ENCODE measurements at places on chromosomes 7 and 10.
A peak's percentile ranks its signal among the peaks of the same experiment; 100 is the strongest.

DNA sequence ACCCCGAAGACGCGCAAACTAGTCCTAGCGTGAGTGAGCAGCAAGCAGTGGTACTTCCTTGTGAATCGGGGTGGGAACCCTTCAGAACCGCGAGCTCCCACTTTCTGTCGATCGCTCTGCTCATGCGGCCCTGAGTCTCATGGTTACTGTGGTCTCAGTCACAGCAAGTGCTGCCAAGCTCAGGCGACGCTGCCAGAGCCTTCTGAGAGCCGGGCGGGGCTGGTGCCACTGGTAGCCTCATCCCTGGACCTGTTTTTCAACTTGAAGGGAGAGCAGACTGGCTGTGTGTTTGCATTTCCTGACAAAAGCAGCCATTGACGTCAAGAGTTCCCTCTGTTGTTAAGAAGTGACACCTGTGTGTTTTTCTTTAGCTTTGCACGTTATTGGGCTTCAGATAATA, 32.9 kb upstream of the BHLHA15 start:
- peak; percentile 88 for DNase-seq

DNA sequence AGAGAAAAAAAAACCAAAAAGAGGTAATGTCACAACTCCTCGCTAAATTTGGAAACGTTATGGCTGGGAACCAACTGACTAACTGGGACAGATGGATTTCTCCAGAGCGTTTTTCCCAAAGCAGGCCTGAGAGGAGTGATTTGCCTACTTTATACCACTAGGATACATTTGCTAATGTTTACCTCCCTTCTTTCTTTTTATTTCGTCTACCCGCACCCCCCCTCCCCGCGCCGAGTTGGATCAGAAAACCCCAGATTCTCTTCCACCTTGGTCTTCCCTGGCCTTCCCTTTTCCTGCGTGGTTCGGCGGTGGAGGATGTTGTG, 7.2 kb downstream of the CPA2 start:
- no peak for DNase-seq

- no peak for DNase-seq
These were observed 17.9 kb upstream of the MNX1 start for GRCh38 chr7:157028199-157028903.

GRCh38 chr10:7563368-7563767, 103.4 kb downstream of the ITIH5 start:
- no peak for DNase-seq

- no peak for DNase-seq
These were observed 246.5 kb upstream of the AOAH start for GRCh38 chr7:36970551-36971514.

DNA sequence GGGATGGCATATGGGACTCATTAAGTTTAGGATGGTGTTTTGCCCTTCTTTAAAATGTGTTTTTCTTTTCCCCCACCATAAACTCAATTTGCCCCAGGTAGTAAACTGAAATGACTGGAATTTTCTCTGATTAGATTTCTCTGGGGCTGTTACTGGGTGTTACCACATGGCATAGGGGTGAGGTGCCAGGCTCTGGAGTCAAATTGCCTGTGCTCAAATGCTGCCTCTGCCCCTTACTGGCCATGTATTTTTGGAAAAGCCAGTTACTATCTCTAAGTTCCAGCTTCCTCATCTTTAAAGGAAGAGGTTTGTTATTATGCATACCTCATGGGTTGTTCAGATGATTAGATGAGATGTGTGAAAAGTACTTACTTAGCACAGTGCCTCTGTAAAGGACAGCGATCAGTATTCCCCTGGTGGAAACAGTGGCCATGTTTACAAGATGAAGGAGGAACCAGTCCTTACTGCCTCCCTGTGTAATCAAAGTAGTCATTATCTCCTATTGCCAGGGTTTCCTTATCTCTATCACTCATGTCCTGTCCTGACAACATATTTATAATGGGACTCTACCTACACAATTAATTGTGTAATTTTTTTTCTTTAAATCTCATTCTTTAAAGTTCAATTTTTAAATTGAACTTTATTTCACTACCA, 352.0 kb downstream of the KCNMA1 start:
- no peak for DNase-seq

GRCh38 chr10:46546591-46547540, 9.6 kb downstream of the GPRIN2 start:
- no peak for DNase-seq

DNA sequence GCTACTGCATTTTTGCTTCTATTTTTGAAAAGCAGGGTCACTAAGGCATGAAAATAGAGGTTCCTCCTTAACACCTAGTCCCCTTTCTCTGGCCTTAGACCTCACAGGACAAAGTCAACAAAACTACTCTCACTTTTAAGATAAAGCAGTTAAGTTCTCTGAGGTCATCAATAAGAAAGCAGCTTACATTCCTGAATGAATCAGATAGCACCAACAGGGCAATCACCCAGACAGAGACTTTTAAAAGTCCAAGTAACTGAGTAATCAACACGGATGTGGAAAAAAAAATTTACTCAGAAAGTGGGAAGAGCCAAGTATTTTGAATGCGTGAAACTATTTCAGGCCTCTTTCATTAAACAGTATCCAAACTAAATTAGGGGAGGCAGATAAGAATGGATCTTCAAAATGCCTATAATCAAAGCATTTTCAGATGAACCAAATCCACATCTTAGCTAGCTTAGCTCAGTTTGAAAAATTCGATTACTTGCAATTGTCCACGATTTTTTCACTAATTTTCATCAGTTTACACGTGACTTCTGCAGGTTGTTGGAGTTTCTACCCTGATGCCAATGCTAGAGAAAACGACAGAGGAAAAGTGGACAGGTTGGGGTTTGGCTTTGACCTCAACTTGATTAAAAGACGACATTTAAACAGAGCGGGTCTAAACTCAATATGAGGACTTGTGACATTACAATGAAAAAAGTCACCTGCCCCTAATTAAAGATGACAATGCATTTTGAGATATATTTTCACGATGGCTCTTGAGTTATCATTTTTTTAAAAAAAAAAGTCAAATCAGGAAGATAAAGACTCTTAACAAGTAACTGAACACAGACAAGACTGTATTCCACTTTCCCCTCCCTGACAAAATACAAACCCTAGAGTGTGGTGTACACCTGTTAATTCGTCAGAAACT, 1.6 kb downstream of the BEND7 start:
- DNase-seq: no peak

DNA sequence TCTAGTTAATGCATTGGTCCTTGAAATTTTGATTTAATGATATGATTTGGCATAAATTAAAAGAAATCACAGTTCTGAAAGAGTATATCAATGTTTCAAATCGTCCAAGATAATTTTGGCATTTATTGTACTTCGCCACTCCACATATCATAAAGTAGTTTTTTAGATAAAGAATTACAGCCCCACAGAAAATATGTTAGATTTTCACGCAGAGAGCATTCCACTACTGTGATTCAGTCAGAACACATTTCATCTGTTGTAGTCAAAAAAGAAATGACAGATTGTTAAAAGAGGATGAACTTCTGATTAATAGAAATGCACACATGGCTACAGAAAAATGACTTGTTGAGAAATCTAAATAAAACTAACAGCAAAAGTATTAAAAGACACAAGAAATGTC, 1063.5 kb upstream of the LRRN3 start:
- DNase-seq: no peak

- no peak for DNase-seq
These were observed 211.2 kb downstream of the CACNB2 start for GRCh38 chr10:18351421-18351820.

GRCh38 chr10:57890691-57891090, 377.0 kb downstream of the IPMK start:
- no peak for DNase-seq

DNA sequence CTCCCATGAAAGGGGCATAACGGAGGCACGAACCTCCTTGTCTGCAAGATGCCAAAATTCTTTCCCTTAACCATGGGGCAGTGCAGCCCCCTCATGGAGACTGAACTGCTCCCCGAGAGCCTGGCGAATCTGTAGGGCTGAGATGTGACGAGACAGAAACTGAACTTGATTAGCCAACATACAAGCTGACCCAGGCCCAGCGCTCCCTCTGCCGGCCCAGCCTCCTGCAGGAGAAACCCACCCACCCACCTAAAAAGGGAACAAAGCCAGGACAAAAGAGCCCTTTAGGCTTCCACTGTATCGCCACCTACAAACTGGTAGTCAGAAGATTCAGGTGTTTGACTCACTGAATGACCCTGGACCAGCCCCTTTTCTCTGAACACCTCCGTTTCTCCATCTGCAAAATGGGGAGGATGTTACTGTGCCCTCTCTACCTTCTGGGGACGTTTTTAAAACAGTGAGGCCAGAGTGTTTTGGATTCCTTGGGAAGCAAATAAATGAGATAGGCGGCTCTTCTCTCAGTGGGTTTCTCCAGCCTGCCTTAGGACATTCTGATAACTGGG, 58.4 kb downstream of the C10orf105 start:
- no peak for DNase-seq

GRCh38 chr7:64581926-64582894, 19.3 kb upstream of the ZNF680 start:
- no peak for DNase-seq

DNA sequence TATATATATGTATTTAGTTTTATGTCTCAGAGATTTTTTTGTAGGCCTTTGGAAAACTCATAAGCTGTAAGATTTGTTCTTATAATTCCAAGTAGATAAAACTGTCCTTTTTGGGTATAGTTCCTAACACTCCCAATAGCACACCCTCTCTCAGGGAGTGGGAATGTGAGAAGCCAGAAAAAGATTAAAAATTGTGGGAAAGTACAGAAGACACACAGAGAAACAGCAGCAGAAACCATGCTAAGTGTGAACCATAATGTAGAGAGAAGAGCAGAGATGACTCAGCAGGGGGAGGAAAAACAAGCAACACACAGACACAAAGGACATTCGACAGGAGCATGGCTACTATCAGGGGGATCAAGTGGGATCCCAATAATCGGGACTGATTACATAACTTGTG, 401.6 kb downstream of the MAGI2 start:
- DNase-seq: no peak

DNA sequence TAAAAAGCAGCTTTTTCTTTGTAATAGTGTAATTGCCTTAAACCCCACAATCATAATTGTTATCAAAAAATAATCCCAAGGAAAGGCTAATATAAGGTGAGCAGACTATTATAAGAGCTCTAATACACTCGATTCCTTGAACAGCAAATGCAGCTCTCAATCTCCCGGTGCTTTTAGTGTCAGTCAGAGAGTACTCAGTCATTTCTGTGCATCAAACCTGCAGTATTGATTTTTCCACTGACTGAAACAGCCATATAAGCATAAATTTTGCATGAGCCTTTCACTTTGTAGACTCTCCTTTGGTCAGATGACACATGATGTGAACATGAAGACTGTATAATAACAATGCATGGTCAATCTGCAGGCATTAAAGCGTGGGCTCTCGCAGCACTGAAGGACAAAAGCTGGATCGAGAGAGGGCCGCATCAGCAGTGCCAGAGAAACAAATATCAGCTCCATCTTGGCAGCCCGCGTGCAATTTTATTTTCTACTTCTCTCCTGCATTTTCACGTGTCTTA, 272.0 kb downstream of the POU6F2 start:
- DNase-seq: no peak

- no peak for DNase-seq
These were observed 125.8 kb upstream of the UNC5B start for GRCh38 chr10:71086439-71087080.

DNA sequence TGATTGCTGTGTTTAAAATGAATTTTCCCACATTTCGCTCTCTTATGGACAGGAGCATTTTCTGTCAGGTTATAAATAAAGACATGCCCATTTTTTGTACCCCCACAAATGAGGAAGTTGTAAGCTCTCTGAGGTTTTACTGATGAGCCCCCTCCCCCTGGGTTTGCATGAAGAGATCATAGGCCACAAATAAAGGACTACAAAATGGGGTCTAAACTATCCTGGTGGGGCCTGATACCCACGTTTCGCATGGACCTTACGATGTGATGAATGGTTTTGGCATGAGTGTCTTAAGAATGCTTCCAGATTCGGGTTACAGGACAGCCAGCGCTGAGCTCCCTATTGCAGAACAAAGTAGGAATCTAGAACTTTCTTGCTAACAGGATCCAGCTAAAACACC, 5.8 kb downstream of the IKZF1 start:
- no peak for DNase-seq

- no peak for DNase-seq
These were observed 294.9 kb downstream of the GLRX3 start for GRCh38 chr10:130430852-130431704.

GRCh38 chr10:19795684-19796083, 20.5 kb upstream of the PLXDC2 start:
- DNase-seq: no peak

GRCh38 chr7:1691601-1692514, 21.8 kb downstream of the ELFN1 start:
- DNase-seq: peak; percentile 13

GRCh38 chr7:74284781-74285259, 4.4 kb upstream of the CLIP2 start:
- no peak for DNase-seq

DNA sequence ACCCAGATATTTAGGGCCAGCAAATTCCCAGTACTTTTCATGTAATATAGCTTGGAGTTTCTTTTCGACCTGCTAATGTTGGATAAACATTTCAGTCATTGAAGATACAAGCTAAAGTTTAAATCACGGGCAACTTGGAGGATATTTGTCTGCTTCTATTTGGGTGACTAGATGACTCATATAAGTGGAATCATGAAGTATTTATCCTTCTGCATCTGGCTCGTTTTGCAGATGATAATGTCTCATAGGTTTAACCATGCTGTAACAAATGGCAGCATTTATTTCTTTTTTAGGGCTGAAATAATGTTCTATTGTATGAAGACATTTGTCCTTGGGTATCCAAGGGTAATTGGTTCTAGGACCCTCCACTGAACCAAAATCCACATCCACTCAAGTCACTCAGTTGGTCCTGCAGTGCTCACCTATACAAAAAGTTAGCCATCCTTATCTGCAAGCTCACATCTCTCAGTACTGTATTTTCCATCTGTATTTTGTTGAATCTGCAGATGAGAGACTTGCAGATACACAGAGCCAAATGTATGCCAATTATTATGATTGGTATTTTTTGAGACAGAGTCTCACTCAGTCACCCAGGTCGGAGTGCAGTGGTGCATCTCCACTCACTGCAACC, 187.2 kb upstream of the CSTF2T start:
- DNase-seq: no peak

GRCh38 chr7:98133181-98133580, 26.5 kb downstream of the LMTK2 start:
- no peak for DNase-seq

GRCh38 chr10:118569241-118569881, 26.1 kb downstream of the PRLHR start:
- no peak for DNase-seq

DNA sequence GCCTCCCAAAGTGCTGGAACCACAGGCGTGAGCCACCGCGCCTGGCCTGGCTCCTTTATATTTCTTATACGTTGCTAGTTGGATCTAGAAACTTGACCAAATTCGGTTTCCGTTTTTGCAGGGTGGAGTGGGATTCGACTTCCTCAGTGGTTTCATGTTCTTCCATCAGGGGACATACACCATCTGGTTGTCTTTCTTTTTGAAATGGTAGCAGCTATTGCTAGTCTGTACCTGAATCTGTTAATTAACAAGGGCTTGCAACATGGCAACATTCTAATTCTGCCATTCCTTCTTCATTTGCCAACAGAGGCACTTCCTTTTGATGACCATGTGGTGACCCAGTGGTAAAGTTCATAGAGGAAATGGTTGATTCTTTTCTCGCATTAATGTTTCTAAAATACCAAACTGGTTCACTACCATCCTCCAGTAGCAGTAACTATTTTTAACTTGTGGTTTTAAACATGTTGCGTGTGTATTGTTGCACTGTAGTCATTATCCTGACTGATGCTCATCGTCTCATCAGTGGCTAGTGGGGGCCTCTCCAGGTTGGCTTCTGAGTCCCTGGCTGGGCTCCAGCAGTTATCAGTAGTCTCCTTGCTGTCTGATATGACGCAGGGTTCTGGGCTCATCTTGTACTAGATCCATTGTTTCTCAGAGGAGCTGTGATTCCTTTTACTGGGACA, 159.2 kb downstream of the RGS10 start:
- no peak for DNase-seq

Measured in C1 segment of cervical spinal cord (tissue), 14 donors.